ENCODE measurements at places on chromosomes 5 and 9. TPM values are rescaled to one million over a fixed set of nuclear protein-coding genes. Genes with fewer than 3 reads are reported as not detected.

The SDHA gene
- 121 TPM for total RNA-seq

The SLC36A3 gene
- total RNA-seq: not detected

The SPACA9 gene
- 1.0 TPM for total RNA-seq

The OMD gene
- not detected for total RNA-seq

GRCh38 chr9:106843371-106843770 is 19.6 kb upstream of the ZNF462 start:
- no peak for DNase-seq

GRCh38 chr9:122042056-122042455 is 51.1 kb downstream of the TTLL11 start:
- DNase-seq: no peak

- no peak for DNase-seq
These were observed 90.6 kb upstream of the SLC25A48 start for GRCh38 chr5:135743705-135744411.

DNA sequence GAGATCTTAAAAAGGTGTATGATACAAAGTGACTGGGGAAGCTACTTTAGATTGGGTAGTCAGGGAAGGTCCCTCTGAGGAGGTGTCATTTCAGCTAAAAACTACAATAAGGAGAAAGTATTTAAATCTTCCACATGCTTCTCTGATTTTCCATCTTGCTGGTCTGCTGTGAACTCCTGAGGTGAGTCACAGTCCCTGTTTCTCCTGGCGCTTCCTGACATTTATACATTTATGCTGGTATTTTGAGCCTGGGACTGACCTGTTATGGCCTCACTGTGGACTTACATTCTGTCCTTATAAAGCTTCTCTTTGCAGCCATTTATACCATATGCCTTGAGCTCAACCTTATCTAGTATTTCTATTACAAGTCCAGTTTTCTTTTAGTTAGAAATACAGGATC is 95.1 kb downstream of the MED27 start:
- no peak for DNase-seq

DNA sequence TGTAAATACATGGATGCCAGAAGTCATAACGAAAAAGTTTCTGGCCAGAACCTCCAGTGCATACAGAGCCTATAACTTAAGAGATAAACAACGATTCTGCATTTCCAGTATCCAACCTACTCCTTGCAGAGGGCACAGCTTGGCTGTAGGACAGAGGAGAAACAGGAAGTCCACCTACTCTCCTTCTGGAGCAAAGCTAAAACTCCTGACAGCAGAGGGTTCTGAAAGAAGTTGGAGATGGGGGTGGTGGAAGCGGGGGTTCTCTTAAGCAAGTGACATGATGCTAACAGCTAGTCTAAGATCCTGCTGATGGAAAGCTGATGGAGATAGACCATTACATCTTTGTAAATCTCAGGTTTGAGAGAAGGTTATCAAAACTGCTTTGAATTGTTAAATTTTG is 35.5 kb upstream of the CTNNAL1 start:
- DNase-seq: no peak

DNA sequence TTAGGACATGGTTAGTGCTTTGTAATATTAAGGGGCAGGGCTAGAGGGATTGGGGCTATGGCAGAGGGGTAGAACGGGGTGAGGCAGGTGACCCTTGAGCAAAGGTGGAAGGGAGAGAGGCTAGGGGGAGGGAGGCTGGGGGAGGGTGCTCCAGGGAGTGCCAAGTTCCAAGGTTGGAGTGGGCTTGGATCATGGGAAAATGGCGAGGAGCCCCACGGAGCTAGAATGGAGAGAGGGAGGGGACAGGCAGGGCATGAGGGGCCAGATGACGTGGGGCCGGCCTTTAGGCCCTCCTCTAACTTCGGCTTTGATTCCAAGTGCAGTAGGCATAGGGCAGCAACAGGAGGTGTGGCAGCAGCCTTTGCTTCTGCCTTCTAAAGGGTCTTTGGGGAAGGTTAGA is 171.8 kb upstream of the PANK3 start:
- no peak for DNase-seq

DNA sequence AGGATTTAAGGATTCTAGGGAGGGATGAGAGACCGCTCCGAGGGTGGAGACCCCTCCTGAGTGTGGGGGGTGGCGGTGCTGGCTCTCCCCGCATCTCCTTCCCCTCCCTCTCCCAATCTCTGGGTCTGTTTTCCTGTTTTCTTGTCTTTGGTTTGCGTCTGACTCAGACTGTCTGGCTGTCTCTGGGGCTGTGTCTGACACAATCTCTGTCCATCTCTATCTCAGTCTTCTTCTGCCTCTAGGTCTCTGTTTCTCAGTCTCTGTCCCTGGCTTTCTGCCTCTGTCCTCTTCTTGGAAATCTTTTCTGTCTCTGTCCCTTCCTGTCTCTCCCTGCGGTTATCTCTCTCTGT is 196 bp upstream of the GRM6 start:
- no peak for DNase-seq

GRCh38 chr5:157548513-157549282 is 26.9 kb downstream of the ADAM19 start:
- no peak for DNase-seq

All from natural killer cell treated with Interleukin-12 subunit alpha and Interleukin-12 subunit beta and Interleukin-15 and Interleukin-18, amount 100 ng/mL, for 72 hours (primary cell).